ENCODE measurements at places on chromosomes 7 and 10.

DNA sequence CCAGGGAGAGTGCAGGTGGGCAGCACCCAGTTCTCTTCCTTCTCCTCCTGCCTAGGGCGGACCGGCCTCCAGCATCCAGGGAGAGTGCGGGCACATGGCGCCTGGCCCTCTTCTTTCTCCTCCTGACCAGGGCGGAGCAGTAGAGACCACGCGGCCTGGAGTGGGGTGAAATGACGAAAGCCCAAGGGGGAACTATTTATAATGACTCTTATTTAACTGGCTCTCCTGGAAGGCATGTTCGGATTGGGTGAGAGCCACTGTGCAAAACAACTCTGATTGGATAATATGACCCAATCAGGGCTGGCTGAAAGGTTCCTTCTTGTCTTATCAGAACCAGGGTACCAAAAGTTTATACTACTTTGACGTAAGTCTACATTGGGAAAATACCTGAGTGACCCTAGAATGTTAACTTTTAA lies 63.1 kb downstream of the ZNF37A start:
- DNase-seq, result no peak

DNA sequence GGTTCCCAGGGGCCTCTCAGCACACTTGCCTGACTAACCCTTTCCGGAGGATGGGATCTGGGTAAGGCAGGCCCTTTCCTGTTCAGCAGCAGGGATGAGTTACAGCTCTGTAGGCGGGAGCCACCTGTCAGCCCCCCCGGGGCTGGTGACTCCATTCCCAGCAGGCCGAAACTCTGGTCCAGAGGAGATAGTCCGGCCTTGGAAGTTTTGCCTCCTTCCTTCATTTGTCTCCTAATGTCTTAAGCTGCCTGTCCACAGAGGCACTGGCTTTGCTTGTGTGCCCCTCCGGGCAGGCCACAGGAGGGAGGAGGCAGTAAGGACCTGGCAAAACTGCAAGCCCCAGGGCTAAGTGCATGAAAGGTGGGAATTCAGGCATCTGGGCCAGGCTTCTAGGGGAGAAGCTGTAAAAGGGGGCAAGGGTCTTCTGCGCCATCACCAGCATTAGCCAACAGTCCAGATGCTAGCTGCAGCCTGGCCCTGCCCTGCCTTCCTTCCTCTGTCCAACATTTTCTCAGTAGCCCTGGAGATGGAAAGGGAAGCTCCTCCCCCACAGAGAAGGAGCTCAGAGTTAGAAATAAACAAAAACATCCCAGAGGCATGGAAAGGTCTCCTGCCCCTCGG lies 1.2 kb downstream of the ADIRF start:
- no peak for DNase-seq

- DNase-seq, result peak; percentile 9
Observed at GRCh38 chr7:41825927-41826480, 123.1 kb upstream of the INHBA start.

GRCh38 chr7:44538093-44538797 lies 2.9 kb downstream of the NPC1L1 start:
- DNase-seq, result no peak

DNA sequence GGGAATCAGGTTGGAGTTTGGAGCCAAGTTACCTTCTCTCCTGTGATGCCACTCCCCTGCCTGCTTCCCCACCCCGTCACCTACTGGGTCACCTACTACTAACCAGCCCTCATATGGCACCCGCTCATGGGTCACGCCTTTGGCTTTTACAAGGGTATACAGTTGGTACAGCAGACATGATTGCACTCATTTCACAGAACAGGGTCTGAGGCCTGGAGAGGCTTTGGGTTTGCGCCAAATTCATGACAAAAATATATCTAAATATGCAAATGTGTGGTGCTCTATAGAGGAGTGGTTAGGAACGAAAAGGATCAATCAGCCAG lies 10.7 kb downstream of the CRYGN start:
- DNase-seq, result peak; percentile 31

- peak; percentile 85 for DNase-seq
Observed at GRCh38 chr7:111083413-111083812, 7.5 kb upstream of the LRRN3 start.

GRCh38 chr7:37420946-37421695 lies 27.5 kb downstream of the ELMO1 start:
- DNase-seq, result no peak

DNA sequence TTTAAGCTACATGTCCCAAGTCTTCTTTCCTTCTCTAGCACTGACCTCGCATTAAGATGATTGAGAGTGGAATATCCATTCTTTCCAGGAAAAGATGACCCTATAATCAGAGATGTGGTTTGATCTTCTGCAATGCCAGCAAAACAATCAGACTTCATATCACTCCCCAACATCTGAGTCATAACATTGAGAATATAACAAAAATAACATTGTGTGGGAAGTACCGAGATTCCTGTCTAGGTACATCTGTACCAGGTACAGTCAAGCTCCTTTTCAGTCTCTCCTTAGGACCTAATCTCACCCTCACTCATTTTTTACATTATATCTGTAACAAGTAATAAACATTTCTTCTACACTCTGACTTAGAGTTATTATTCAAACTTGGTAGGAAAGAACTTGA lies 201.6 kb downstream of the LRRTM3 start:
- no peak for DNase-seq

DNA sequence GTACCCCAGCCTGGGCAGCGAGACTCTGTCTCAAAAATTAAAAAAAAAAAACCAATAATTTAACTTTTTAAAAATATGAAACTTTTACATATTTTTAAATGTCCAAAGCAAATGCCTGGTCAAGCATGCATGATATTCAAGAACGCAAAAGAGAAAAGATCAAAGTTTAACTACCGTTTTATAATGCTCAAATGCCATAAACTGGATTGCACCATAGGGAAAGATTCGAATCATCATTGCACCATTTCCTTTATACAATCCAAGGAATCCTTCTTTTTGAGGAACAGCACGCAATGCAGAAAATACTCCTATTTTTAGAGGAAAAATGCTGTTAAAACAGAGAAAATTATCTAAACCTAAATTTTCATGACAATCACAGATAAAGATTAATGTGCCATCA lies 20.9 kb downstream of the SLC25A16 start:
- no peak for DNase-seq

DNA sequence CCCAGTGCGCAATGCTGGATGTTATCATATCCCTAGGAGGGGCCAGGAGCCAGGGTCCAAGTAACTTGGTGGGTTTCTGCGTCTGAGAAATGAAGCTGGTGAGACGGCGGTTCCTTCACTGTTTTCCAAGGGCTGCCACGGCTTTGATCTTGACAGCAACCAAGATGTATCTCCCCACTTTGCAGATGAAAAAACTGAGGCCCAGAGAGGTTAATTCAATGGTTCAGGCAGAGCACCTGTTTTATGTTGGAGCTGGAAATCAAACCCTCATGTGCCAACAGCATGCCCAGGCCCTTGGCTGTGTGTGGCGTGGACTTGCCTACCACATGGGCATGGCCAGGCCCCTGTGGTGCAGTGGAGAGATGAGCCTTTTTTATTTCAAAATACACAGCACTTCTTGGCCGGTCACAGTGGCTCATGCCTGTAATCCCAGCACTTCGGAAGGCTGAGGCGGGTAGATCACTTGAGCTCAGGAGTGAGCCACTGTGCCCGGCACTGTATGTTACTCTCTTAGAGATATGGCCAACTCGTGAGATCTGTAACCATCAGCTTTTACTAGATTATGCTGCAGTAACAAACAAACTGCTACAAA lies 225.2 kb upstream of the SH2B2 start:
- no peak for DNase-seq

DNA sequence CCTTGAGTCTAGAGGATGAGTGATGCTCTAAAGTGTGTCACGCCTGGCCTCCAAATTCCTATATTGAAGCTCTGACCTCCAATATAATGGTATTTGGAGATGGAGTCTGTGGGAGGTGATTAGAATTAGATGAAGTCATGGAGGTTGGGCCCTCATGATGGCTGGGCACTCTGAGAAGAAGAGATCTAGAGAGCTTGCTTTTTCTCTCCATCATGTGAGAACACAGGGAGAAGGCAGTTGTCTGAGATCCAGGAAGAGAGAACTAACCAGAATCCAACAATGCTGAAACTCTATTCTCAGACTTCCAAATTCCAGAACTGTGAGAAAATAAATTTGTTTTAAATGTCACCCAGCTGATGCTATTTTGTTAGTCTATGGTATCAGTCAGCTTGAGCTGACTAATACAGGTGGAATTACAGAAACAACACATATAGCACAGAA lies 15.1 kb downstream of the RNF216 start:
- no peak for DNase-seq

- DNase-seq, result no peak
Observed at GRCh38 chr7:39375047-39375873, 190.9 kb upstream of the YAE1 start.
